ENCODE measurements at places on chromosomes 7 and 10.

DNA sequence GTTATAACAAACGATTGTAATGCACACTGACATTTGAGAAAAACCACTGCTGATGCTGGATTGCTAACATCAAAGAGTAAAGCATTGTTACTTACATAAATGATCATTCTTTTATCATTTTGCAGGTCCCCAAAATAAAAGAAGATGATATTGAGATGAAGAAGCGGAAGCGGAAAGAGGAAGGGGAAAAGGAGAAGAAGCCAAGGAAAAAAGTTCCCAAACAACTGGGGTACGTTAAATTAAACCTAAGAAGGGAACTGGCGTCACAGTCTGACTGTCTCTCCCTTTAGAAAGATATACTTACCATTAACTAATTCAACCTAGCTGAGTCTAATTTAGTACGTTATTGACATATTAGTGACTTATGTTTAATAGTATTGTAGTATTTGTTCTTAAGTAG is 28.1 kb downstream of the UBN2 start:
- DNase-seq, result no peak

- DNase-seq, result no peak
These were observed 25.7 kb upstream of the FAM133B start for GRCh38 chr7:92615861-92616260.

- no peak for DNase-seq
These were observed 9.9 kb downstream of the PRKAG2 start for GRCh38 chr7:151866761-151867655.

DNA sequence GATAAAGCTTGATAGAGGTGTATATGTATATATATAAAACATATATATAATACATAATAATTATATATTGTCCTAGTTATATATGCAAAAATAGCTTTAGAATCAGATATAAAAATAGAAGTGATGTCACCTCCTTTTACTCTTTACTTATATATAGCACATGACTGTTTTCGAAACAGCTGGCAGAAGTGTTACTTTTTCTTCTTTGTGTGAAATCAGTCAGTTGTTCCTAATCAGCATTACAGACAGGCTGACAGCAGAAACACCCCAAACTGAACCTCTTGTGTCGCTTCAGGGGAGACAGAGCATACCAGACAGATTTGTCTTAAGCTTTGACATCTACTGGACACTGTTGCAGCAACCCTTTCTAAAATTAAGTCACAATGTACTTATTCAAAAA is 684.9 kb upstream of the CELF2 start:
- no peak for DNase-seq

DNA sequence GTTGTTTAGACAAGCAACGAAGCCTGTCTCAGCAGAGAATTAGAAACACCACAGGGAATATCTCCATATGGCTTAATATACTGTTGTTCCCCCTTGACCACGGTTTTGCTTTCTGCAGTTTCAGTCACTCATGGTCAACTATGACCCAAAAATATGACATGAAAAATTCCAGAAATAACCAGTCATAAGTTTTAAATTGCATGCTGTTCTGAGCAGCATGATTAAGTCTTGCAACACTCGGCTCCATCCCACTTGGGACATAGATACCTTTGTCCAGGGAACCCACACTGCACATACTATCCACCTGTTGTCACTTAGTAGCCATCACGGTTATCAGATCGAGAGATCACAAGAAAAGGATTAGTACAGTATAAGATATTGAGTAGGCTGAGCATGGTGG is 60.7 kb upstream of the FOXK1 start:
- peak; percentile 28 for DNase-seq

DNA sequence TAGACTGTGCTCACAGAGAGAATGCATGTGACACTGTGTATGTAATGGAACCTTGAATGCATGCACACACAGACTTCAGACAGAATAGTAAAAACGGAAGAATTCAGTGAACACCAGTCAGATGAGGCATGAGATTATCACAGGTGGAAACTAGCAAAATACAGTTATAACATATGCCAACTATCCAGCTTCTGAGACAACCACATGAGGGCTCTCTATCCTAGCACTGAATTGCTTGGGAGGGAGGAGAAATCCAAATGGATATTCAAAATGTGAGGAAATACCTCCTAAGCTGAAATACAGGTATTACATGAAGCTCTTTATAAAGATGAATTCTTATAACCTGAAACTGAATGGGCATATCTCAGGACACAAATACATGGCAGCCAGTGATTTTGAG is 30.6 kb downstream of the GARS1 start:
- DNase-seq, result no peak

DNA sequence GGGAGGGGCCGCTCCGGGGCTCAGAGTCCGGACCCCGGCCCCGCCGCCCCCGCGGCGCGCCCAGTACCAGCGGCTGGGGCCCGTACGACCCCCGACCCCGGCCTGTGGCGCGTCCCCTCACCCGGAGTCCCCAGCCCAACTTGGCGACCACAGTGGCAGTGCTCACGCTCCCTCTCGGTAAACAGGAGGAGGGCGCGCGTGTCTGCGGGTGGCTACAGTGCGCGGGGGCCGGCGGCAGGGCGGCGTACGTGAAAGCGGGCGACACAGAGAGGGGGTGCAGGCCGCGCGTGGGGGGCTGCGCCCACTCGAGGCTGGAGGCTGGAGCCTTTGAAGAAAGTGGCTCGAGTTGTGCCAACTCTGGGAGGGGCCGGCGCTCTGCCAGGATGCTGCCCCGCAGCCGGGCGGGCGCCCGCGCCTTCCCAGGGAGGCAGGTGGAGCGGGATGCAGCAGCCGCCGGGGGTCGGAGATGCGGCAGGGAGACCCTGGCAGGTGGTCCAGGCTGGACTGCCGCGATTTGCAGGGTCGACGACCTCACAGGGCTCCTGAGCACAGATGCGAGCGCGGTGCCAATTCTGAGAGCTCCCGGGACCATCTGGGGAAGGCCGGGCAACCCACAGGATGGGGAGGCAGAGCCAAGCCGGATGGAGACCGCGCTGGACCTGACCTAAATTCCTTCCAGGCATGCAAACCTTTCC is 655 bp downstream of the PTPRE start:
- DNase-seq, result peak; percentile 82

GRCh38 chr10:49564461-49565009 is 25.6 kb upstream of the ERCC6 start:
- DNase-seq, result peak; percentile 44

DNA sequence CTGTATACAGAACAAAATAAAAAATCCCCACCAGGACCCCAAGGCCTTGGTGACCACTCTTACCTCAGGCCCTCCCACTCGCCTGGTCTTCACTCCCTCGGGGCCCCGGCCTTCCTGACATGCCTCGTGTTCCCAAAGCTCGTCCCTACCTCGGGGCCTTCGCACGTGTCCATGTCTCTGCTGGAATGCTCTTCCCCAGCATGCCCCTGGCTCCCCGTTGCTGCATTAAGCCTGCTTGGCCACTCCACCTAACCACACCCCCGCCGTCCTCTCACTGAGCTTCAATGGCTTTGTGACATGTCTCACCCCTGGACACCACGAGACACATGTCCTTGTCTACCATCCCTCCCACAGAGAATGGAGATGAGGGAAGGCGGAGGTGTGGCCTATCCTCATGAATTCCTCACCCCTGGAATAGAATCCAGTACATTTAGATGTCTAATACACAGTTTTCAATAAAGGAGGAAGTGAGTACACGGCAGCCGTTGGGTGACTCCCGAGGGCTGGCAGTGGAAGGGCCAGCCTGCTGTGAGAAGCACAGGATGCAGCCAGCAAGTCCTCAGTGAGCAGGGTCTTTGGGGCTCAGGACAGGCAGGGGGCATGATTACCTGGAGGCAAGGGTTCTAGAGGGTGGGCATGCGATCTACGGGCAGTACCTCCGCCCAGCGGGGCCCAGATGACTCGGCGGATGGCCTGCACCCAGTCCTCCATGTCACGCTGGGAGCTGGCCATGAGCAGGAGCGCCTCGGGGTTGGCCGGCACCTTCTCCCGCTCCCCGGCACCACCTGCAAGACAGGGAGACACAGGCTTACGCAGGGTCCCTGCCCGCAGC is 125.7 kb downstream of the ARHGAP22 start:
- no peak for DNase-seq

- no peak for DNase-seq
These were observed 87.2 kb upstream of the KIF5B start for GRCh38 chr10:32143302-32143847.

DNA sequence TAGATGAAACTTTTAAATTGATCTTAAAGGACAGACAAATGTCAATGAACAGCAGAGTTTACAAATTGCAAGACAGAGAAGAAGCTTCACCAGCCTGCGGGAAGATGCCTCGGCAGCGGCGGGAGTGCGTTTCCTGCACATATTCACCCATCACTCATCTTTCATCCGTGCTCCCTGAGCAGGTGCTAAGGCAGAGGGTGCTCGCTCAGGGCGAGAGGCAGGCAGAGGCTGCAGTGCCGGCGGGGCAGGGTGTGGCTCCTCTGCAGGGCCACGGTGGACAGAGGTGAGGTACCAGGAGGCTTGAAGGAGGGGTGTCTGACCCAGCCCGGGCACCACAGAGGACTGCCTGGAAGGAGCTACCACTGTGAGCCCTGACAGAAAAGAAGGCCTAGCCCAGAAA is 155.2 kb upstream of the PPP2R2D start:
- DNase-seq, result no peak

DNA sequence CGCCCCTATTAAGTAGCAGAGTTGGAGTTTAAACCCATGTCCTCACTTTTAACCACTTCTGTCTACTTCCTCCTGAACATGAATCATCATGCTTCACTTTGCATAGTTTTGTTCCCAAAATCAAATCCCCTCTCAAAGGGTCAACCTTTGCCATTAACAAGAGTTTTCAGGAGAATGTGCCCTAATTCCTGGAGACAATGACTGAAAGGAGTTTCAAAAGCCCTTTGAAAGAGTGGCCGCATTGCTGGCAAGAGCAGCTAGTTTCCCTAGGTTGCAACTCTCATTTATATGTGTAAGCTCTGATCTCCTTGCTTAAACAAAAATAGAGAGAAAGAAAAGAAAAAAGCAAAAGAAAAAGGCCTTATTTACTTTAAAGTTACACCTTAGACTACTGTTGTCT is 9.2 kb downstream of the LGI1 start:
- DNase-seq, result no peak

DNA sequence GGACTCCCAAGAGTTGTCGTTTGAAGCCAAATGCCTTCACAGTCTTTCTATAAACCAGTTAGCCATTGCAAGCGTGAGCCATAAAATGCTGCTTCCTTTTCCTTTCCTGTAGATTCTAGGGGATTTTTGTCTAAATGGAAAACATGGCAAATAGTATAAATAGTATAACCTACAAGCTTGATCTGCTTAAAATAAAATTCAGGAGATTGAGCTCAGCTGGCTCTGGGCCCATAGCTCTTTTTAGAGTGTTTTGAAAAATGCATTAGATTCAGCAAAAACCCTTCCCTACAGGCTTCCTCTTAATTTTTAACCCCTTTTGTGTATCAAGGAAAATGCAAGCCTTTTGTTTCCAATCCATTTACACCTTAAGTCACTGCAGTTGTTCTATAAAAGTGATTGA is 190.1 kb upstream of the GDF10 start:
- DNase-seq, result no peak

GRCh38 chr10:60652628-60653027 is 125.7 kb upstream of the CDK1 start:
- no peak for DNase-seq

DNA sequence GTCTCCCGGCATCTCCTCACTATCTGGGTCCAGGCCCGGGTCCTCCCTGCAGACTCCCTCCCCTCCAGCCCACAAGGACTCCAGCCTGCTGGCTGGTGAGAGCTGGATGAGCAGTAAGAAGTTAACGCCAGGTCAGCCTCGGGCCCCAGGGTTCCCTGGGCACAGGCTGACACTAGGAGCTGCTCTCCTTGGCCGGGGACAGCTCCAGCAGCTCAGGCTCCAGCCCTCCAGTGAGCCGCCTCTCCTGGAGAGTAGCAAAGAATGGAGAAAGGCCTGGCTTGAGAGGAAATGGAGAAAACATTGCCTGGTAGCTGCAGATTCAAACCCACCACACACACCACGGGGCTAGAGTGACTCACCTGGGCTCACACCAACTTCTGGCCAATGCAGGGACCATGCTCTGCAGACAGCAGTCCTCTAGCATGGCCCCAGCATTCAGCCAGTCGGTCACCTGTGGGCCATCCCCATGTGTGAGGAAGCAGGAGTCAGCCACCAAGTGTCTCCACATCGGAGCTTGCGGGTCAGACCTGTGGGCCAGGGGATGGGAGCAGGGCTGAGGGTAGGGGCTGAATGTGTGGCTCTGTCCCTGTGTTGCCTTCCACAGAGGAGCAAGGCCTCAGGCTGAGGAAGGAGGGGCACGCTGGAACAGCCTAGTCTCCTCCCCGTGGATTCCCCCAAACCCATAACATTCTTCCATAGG is 6.5 kb downstream of the SAP25 start:
- no peak for DNase-seq

- DNase-seq, result peak; percentile 96
These were observed 45.5 kb downstream of the MYOF start for GRCh38 chr10:93436591-93437085.

GRCh38 chr10:100024748-100025147 is 15.0 kb upstream of the DNMBP start:
- DNase-seq, result no peak

DNA sequence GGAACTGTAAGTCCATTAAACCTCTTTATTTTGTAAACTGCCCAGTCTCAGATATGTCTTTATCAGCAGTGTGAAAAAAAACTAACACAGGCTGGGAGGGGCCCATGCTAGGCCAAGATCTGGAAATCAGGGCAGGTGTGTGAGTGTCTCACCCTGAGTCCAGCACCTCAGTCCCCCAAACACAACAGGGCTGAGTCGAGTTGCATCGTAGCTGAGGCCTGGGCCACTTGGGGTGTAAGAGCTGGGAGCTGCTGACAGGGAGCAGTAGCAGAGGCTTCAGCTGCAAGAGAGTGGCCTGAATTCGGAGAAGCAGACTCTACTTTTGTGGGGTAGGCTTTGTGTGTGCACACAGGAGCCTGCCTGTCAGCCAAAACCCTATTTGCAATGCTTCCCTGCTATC is 553.1 kb downstream of the PTPRN2 start:
- DNase-seq, result no peak

DNA sequence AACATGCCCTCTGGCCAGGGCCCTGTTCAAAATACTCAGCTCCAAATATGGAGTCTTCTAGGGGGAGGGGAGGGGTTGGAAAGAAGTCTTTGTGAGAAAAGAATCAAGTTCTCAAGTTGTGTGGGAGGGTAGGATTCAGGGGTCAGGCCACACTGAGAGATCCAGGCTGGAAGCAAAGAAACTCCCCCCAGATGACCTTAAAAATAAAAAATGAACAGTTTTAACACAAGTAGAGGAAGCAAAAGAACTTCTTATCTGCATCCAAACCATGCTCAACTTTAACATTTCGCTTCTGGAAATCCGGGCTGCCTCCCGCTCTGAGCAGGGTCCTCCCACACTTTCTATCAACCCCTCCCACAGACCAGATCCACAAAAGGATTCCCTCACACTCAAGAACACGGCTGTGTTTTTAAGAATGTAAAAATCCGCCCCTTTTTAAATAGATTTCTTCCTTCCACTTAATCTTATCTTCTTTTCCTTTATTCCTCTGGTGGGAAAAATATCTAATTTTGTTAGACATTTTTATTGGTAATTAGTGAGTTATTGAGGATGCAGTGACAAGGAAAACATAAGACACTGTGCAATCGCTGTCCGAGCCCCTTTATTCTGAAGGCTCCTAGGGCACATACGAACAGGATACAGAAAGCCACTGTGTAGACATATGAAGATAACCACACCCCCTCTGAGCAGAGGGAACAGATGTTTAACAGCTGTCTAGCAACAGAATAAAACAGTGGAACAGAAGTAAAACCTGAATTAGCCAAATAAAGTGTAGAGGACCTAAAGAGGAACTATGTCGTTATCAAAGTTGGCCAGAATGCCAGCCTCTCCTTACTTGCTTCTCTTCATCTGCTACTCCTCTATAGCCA is 43.8 kb downstream of the CYTH3 start:
- DNase-seq, result peak; percentile 72

- DNase-seq, result peak; percentile 60
These were observed 14.8 kb downstream of the ADAM8 start for GRCh38 chr10:133261726-133262325.

GRCh38 chr10:12643279-12643678 is 293.9 kb downstream of the CAMK1D start:
- DNase-seq, result no peak
